Thyroid gland (tissue), 4 donors: ENCODE measurements at places on chromosomes 1 and 21. TPM values are rescaled to one million over a fixed set of nuclear protein-coding genes. Genes with fewer than 3 reads are reported as not detected.

Gene CFAP74
- total RNA-seq: 0.13 TPM

Gene GBP4
- 2.5 TPM for total RNA-seq

Gene CYP4A11
- not detected for total RNA-seq

Gene FCRLA
- not detected for total RNA-seq

DNA sequence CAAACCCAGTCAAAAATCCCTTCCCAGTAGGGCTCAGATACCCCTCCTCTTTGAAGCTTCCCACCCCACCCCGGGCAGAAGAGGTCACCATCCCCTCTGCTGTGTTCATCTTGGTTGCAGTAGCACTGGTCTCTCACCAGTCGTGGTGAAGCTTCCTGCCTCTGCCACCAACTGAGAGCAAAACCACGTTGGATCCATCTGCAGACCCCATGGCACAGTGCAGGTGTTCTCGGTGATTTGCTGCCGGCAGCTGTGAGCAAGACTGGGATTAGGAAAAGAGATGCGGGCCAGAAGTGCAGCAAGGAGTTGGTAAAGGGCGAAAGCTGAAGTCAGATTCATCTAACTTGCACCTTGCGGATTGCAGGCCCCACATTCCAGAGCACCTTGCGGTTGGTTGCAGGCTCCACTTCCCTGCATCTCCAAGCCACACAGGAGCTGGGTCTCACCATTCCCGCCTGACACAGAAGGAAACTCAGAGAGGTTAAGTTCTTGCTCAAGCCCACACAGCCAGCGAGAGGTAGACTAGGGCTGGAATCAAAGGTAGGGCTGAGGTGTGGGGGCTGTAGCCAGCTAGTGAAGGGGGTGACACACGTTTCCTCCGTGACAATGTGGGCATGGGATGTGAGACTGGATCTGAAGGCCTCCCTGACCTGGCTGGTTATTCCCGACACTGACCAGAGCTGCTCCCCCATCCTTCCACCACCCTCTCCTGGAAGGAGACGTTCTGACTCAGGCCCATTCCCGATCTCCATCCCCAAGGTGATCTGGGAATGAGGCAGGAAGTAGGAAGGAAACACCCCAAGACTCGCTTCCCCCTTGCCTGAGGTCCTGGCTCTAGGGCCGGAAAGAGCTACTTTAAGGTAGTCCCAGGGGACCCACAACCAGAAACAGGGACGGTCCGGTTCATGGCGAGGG, 3.3 kb upstream of the FAM110D start:
- H3K4me1 ChIP-seq: no peaks in the 10 kb centered on the region
- no peak for DNase-seq
- H3K4me3 ChIP-seq: no peak overlapping the region
- H3K36me3 ChIP-seq: no peaks in the 10 kb centered on the region
- no peaks in the 10 kb centered on the region for H3K27me3 ChIP-seq

DNA sequence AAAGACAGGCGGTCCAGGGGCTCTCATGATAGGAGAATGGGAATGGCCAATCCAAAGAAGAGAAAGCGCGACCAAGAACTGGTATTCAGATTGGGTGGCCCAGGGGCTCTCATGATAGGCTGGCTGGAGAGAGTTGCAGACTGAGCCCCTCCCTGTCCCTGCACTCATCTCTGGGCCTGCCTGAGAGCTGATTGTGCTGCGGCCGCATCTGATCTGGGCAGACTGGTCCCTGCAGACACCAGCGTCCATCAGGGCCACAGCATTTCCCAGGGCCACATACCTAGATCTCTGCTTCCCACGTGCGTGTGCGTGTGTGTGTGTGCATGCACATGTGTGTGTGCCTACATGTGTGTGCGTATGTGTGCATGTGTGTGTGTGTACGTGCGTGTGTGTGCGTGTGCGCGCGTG, 30.4 kb upstream of the MAN1C1 start:
- no peak for DNase-seq
- H3K27me3 ChIP-seq: no peaks in the 10 kb centered on the region
- H3K4me3 ChIP-seq: no peak overlapping the region
- H3K36me3 ChIP-seq: no peaks in the 10 kb centered on the region
- H3K27ac ChIP-seq: no peak overlapping the region

DNA sequence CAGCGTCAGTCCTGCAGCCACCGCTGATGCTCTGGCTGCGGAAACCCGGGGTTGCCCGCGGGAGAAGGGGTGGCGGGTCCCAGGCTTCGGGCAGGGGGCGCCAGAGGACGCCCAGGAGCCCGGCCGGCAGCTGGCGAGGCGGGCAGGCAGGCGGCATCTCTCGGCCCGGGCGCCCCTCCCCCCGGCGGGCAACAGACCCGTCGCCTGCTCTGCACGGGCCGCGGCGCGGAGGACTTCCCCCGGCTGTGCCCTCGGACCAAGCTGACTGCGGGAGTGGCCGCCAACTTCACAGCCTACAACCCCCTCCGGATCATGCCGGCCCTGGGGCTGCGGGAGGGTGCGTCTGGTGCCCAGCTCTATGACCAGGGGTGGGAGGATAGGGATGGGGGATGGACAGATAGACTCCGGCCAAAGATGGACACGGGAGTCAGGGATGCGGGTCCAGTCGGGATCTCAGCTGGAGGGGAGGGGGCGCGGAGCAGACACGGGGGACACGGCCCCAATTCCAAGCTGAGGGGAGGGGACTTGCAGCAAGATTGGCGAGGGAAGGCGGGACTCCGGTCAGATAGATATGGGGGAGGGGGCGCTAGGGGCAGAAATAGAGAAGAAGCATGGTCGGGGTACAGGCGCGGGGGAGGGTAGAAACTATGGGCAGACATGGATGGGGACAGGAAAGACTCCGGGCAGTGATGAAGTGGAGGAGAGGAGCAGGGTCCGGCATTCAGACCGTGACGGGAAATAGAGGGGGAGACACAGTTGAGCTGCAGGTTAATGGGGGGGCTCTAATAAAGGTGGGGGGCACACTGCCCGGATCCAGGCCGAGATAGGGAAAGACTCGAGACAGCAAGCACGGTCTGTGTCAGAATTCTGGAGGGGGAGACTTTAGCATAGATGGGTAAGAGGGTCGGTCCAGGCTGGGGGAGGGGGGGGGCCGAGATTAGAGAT, 1.1 kb downstream of the ADGRB2 start:
- H3K36me3 ChIP-seq: no peaks in the 10 kb centered on the region
- H3K4me3 ChIP-seq: no peak overlapping the region
- H3K4me1 ChIP-seq: peaks cover 59% of the 10 kb centered on the region
- peak; percentile 83 for DNase-seq
- no peaks in the 10 kb centered on the region for H3K27me3 ChIP-seq
- no peak overlapping the region for H3K27ac ChIP-seq
